ENCODE measurements at places on chromosomes 7 and 10. TPM values are rescaled to one million over a fixed set of nuclear protein-coding genes. Genes with fewer than 3 reads are reported as not detected.

DNA sequence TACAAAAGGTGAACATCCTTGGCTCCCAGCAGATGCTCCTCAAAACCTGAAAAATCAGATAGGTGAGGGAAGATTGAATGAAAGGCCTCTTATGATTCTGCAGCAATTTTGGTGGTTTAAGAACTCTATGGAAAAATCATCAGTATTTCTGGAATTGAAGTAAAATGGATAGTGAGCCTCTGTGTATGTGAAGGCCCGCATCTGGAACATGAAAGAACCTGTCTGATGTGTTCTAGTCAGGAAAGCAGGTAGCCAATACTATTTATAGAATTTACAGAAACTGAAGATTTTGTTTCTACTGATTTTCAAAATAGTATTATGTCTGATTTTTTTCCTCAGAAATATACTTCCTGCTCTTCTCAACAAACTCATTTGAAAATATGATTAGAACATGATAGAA, 37.3 kb downstream of the EGFR start:
- H3K27ac ChIP-seq: no peak overlapping the region
- H3K4me3 ChIP-seq: no peak overlapping the region
- peaks cover 2% of the 10 kb centered on the region for H3K27me3 ChIP-seq
- no peak for DNase-seq

- no peak overlapping the region for H3K27ac ChIP-seq
- no peaks in the 10 kb centered on the region for H3K27me3 ChIP-seq
- peaks cover 25% of the 10 kb centered on the region for H3K4me1 ChIP-seq
These were observed 23.3 kb upstream of the SMARCD3 start for GRCh38 chr7:151271699-151272355.

DNA sequence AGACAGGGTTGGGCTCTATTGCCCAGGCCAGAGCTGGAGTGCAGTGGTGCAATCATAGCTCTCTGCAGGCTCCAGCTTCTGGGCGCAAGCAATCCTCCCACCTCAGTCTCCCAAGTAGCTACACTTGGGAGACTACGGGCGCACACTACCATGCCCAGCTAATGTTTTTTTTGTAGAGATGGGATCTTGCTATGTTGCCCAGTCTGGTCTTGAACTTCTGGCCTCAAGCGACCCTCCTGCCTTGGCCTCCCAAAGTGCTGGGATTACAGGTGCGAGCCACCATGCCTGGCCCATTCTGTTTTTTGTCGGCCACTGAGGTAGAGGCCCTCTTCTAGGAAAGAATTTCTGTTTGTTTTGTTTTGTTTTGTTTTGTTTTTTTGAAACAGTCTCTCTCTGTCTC, 12.2 kb downstream of the ALKBH4 start:
- no peak overlapping the region for H3K27ac ChIP-seq
- peaks cover 4% of the 10 kb centered on the region for H3K36me3 ChIP-seq
- H3K27me3 ChIP-seq: no peaks in the 10 kb centered on the region
- peaks cover 4% of the 10 kb centered on the region for H3K4me1 ChIP-seq

DNA sequence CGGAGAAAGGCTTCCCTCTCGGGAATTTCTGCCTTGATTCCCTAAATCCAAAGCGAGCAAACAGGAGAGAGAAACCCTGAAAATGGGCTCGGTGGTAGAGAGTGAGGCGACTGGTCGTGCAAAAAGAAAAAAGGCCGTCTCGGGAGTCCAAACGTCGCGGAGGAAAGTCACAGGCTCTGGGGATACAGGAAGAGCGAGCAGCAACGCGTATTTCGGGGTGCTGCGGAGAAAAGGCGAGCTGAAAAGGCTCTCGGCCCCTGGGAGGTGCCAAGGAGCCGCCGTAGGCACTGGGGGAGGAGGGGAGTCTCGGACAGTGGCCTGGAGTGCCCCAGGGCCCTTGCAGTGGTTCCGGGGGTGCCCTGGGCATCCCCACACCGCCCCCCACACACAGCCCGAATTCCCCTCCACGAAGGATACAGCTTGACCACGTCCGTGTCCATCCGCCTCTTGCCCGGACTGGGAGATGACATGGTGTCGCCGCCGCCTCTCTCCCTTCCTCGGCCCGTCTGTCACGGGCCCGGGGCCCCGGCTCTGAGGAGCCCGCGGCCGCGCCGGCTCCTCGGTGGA, 591 bp downstream of the UBE2H start:
- H3K36me3 ChIP-seq: peaks cover 2% of the 10 kb centered on the region
- DNase-seq: peak; percentile 47
- no peak overlapping the region for H3K4me3 ChIP-seq
- H3K27me3 ChIP-seq: no peaks in the 10 kb centered on the region
- H3K4me1 ChIP-seq: peaks cover 21% of the 10 kb centered on the region
- peak overlapping the region; percentile 90 for H3K27ac ChIP-seq

DNA sequence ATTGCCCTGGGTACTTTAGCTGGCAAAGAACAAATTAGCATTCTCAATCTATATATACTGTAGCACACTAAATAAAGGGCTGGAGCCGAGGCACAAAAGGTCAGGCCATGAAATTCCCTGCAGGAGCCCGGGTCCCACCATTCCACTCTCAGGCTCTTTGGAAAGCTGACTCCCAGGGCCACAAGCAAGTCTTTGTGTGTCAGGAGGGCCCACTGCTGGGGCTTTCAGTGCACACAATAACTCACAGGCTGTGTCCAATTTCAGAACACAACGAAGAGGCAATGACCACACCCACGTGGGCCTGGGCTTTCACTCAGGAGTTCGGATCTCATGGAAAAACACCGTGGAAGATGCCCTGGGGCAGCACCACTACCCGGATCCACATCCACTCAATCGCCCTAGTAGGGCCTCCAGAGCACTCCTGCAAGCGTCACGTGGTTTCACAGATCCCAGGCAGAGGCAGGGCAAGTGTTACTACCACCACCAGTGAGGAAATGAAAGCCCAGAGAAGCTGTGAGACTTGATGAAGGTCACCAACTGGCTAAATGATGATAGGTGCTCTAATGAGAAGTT, 60.3 kb downstream of the COBL start:
- no peak overlapping the region for H3K4me3 ChIP-seq
- H3K27me3 ChIP-seq: peaks cover 4% of the 10 kb centered on the region
- no peaks in the 10 kb centered on the region for H3K36me3 ChIP-seq
- no peak overlapping the region for H3K27ac ChIP-seq
- no peaks in the 10 kb centered on the region for H3K4me1 ChIP-seq
- no peak for DNase-seq

DNA sequence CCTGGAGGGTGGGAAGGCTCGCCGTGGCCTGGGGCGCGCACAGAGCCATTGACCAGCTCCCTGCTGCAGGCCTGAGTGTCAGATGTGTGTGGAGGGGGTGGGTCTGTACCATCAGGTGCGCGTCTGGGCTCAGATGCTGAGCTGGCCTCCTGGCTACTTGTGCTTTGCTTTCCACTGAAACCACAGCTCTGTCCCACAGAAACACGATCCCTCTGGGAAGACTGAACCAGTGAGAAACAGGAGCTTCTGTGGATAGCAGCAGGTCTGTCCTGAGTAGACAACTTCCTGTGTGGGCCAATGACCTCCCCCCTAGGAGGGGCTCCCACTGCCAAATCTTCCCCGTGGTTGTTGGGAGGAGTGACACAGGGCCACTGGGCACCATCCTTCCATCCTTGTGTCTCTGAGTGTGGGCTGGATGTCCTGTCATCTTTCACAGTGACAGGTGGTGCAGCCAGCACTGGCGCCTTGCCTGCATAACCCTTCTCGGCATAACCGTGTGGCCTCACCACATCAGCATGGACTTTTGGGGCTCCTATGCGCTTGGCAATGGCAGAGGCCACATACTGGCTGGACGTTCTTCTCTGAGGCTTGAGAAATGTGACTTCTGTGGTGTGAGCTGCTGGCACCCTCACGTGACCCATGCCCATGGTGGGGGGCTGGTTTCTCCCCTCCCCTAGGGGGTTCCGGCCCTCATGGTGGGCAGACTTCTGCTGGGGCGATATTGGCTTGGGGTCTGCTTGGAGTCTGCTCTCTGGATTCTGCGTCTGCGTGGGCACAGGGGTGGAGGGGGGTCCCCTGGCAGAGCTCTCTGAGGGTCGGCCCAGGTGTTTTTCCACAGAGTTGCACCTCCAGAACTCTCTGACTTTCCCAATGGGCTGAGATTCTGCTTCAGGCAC, 245.5 kb upstream of the GRB10 start:
- DNase-seq: no peak
- no peak overlapping the region for H3K27ac ChIP-seq
- no peaks in the 10 kb centered on the region for H3K36me3 ChIP-seq
- no peak overlapping the region for H3K4me3 ChIP-seq
- no peaks in the 10 kb centered on the region for H3K4me1 ChIP-seq

SLC26A5 gene
- not detected for total RNA-seq

CRHR2 gene
- total RNA-seq: not detected

TACC2 gene
- total RNA-seq: not detected

SPDYE8 gene
- total RNA-seq: not detected
